Dorsolateral prefrontal cortex (tissue), 122 donors: ENCODE measurements at places on chromosomes 1 and 21.
A peak's percentile ranks its signal among the peaks of the same experiment; 100 is the strongest.

DNA sequence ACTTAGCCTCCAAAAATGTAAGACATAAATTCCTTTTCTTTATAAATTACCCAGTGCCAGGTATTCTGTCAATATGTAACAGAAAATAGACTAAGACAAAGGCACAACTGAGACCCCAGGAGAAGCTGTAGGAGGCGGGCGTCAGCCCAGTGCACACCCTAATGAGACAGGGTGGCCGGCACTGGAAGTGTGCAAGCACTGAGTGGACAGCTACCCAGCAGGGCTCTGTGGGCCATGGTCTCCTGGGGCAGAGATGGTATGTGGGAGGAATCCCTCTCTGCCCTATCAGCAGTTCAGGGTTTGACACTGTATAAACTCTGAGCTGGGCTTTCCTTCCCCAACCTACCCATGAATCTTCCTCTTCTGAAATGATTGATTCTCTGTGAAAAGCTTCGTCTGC, 139.5 kb downstream of the GLIS1 start:
- no peak for DNase-seq

- no peak for DNase-seq
Measured at GRCh38 chr21:31340942-31341487, 3.0 kb downstream of the TIAM1 start.

- no peak for DNase-seq
Measured at GRCh38 chr1:85087659-85088407, 39.5 kb upstream of the MCOLN3 start.

- DNase-seq: peak; percentile 48
Measured at GRCh38 chr21:45590246-45590725, 48.0 kb upstream of the SLC19A1 start.
